ENCODE measurements at places on chromosomes 2 and 18. TPM values are rescaled to one million over a fixed set of nuclear protein-coding genes. Genes with fewer than 3 reads are reported as not detected.

The DNPEP gene
- 25.8 TPM for total RNA-seq

The ADGRF3 gene
- 0.25 TPM for total RNA-seq

The SP140L gene
- 3.1 TPM for total RNA-seq

The SULT6B1 gene
- total RNA-seq: not detected

The ONECUT2 gene
- 5.7 TPM for total RNA-seq

The FOXD4L1 gene
- 2.5 TPM for total RNA-seq

The SPHKAP gene
- total RNA-seq: not detected

The GPR35 gene
- total RNA-seq: 2.4 TPM

- DNase-seq: peak; percentile 85
Observed at GRCh38 chr2:102020596-102021170, 28.9 kb downstream of the IL1R2 start.

- no peak for DNase-seq
Observed at GRCh38 chr2:231272991-231273390, 74.6 kb downstream of the ARMC9 start.

DNA sequence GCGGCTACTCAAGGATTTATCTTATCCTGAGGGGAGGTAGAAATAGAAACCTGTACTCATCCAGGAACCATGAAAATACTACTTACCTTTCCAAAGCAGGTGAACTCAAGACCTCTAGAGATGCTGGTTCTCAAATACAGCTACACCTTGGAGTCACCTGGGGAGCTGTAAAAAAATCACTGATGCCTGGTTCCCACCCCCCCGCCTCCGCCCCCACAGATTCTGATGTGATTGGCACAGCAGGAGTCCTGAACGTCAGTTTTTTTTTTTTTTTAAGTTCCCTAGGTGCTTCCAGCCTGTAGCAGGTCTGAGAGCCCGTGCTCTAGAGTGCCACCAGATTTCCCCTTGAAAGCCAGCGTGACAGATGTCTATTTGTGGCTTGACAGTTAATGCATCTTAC is 113.6 kb downstream of the MRO start:
- DNase-seq: no peak

DNA sequence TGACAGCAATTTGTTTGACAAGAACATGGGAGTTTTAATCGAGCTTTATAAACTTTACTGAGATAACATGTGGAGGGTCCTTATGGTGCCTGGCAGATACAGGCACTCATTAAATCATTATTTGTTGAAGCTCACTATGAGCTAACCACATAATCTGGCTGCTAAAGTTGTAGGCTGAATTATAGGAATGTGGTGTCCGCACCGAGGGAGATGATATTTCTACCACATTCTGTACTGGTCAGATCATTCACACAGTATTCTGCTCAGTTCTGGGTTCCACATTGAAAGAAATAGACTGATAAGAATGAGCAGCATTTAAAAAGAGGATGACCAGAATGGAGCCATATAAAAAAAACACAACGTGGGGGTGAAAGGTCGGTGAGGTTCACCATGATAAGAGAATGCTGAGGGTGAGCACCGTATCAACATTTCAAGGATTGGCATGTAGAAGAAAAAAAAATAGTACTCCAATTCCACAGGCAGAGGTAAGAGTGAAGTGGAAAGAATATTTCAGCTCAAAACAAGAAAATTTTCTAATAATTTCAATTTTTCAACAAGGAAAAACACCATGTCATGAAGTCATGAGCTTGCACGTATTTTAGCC is 54.4 kb downstream of the TMEFF2 start:
- DNase-seq: no peak

- no peak for DNase-seq
Observed at GRCh38 chr2:832635-833034, 118.0 kb upstream of the SNTG2 start.

DNA sequence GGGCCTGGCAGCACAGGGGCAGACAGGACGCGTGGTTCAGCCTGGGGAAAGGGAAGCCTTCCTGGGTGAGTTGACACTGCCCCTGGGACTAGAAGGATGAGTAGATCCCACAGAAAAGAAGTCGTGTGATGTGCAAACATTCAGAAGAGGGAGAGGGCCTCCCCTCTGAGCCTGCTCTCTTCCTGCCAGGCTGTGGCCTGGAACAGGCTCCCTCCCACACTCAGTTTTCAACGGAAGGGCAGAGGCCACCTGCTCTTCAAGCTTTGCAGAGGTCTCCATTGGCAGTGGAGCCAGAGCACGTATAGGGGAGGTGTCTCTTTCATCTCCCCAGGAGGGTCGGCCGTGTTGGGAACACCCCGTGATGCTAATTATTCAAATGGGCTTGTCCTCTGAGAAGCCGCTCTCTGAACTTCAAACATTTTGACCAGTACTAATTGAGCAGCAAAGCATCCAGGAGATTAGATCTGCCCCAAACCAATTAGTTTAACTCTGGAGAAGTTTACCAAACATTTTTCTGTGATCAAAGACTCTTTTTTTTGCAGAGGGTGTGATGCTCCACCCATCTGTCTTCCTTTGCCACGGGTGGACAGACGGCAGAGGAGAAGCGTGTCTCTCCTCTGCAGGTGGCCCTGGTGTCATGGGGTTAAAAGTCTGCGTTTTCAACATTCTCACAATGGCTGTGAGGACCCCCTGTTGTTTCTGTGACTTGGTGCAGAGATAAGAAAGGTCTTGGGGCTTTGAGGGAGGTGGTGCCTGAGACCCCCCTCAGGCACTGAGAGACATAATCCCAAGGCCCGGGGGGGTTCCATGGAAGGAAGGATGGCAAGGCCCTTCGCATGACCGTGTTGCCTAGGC is 29.5 kb upstream of the ODC1 start:
- DNase-seq: no peak

GRCh38 chr18:22399949-22400348 is 17.8 kb downstream of the CTAGE1 start:
- DNase-seq: no peak

- DNase-seq: no peak
Observed at GRCh38 chr2:67083951-67084350, 313.2 kb upstream of the ETAA1 start.

- no peak for DNase-seq
Observed at GRCh38 chr2:75278821-75279379, 79.6 kb upstream of the TACR1 start.

DNA sequence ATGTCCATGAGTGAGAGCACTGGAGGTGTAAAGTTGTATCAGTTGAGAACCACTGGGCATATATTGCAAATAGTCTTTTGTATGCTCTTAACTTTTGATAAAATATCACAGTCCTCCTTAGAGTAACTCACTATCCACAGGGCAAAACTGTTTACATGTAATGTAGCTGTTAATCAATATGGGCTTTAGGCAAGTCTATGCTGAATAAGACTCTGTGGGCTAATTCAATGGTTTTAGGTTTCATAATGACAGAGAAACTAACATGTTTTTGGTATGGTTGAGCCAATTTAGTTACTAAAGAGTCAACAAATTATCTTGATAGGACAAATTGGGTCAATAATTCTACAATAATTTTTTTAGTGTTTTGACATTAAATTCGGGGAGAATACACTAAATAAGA is 1134.9 kb upstream of the FAM98A start:
- no peak for DNase-seq

- DNase-seq: no peak
Observed at GRCh38 chr2:128291161-128291843, 27.4 kb downstream of the HS6ST1 start.

- DNase-seq: no peak
Observed at GRCh38 chr18:21896732-21897336, 156.2 kb downstream of the MIB1 start.

DNA sequence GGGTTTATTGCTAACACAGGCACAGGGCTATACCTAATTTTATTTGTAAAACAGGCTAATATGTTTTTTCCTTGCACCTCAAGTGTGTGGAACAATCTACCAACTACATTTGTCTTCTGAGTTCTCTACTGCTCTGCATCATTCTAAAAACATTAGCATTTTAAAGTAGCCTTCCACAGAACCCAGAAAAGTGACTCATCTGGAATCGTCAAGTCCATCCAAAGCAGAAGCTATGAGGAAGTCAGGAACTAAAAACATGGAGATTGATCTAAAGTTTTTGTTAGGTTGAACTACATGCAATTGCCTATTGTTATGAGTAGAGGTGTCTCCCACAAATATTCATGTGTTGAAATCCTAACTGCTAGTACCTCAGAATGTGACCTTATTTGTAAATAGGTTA is 70.9 kb downstream of the SUCLG1 start:
- DNase-seq: no peak

DNA sequence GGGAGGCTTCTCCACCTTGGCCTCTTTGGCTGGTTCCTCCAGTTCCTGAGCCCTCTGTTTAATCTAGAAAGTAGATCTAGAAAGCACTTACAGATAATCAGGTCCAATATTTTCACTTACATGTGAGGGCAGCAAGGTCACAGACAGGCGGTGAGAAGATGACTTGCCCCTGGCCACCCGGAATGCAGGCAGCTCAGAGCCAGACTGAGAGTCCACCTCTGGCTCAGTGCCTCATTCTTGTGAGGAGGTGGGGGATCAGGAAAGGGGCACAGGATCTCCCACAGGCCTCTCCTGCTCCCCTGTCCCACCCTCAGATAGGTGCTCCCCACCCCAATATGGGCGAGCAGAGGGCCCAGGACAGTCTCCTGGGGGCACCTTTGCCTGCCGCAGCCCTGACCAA is 5.8 kb downstream of the WNT6 start:
- DNase-seq: no peak

GRCh38 chr2:173997269-173997668 is 32.1 kb upstream of the SP3 start:
- DNase-seq: no peak

GRCh38 chr2:144147356-144147755 is 372.6 kb downstream of the ZEB2 start:
- DNase-seq: no peak

DNA sequence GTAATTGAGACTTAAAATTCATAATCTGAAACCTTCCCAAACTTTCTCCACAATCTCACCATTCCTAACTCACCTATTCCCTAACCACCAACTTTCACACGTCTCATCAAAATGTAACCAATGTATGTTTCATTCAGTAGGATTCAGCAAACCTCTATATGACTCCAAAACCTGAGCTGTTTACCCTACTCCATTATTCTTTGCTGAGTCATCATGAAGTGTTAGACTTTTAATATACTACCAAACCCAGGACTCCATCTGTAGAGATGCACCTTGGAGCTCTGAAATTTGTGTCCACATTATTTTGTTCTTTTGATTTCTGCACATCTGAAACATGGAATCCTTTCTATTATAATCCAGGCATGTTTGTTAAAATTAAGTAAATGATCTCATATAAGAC is 727.0 kb upstream of the PIK3C3 start:
- no peak for DNase-seq

DNA sequence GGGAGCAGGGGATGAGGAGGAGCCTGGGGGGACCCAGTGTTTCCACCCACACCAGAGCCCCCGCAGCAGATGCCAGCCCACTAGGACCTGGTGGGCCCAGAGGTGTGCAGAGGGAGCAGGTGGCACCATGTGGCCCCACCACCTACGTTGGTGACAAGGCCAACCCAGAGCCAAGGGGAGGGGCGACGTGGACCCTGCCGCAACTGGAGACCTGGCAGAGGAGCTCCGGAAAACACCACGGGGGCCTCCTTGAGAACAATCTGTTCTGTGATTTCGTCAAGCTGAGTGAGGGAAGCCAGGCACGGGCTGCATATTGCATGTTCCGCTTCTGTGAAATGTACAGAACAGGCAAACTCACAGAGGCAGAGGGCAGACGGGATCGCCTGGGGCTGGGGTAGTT is 49.1 kb upstream of the GPC1 start:
- DNase-seq: no peak

DNA sequence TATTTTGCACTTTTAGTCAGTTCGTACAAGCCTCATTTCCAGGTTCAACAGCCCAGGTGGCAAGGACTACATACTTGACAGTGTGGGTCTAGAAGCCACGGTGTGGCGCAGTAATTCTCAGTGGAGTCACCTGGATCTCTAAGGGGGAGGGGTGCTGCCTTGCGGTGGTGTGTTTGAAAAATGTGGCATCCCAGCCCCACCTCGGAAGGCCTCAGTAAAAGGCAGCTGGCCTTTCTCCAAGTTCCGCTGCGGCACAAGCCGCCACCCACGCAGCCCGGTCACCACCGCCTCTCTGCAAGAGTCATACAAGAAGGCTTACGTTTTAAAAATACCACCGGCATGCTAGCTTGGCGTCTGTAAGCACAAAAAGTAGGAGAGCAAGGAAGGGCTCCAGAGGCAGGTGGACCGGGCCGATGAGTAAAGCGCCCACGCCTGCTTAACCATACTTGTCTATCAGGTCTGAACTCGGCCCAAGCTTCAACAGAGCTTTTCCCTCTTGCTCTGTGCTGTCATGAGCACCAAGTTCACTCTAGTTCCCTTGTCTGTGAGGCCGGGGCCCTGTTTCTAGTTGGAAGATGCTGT is 49.5 kb downstream of the SPRED2 start:
- peak; percentile 62 for DNase-seq

- DNase-seq: no peak
Observed at GRCh38 chr2:34731292-34731691, 1132.2 kb upstream of the FAM98A start.

DNA sequence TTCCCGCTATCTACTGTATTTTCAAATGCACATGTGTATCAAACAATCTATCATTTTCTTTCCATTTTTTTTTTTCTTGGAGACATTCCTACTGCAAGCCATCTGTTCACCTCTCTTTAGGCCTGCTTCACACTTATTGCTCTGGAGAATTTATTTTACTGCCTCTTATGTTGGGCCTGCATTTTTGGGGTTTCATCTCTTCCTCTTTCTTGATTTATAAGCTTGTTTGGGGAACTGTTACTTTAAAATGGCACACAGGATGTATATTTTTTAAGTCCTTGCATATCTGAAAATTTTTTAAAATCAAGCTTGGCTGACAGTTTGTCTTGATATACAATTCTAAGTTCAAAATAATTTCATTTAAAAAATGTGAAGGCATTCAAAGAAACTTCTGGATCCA is 3.5 kb upstream of the RAB27B start:
- no peak for DNase-seq

GRCh38 chr2:13197248-13197647 is 480.5 kb downstream of the TRIB2 start:
- DNase-seq: no peak

DNA sequence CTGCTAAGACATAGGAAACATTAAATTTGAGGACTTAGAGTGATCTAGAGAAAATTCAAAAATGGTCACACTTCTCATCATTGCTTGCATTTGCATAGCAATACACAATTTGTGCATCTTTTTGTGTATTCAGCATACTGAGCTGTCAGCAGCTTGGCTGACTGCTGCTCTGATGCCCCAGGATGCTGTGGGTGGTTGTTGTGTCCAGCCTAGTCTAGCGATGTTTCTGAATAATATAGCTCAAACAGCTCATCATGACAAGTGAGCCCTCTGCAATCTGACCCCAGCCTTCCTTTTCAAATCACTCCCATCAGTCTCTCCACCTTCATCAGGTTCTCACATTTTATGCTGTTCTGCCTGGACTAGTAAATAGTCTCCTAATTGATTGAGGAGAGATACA is 483.7 kb upstream of the SPHKAP start:
- DNase-seq: no peak

All from liver (tissue), 10 donors.